Activated T-helper 1 cell treated with anti-CD3 and anti-CD28 coated beads, Interleukin-12 subunit alpha, Interleukin-12 subunit beta, Interleukin-2, Interleukin-4 antibody, amounts not matched to agents 30 ng/mL and 10 ng/mL and 1 ng/mL, durations not matched to agents 14 hours and 24 hours and 36 hours (primary cell): ENCODE measurements at places on chromosomes 3 and 15.

GRCh38 chr3:57927916-57928315 is 80.3 kb upstream of the FLNB start:
- H3K4me1 ChIP-seq = no peaks in the 10 kb centered on the region
- no peaks in the 10 kb centered on the region for H3K27me3 ChIP-seq
- H3K36me3 ChIP-seq = peaks cover 26% of the 10 kb centered on the region
- no peak overlapping the region for H3K4me3 ChIP-seq
- DNase-seq = no peak

GRCh38 chr15:50636146-50636545 is 50.5 kb downstream of the TRPM7 start:
- H3K4me3 ChIP-seq = no peak overlapping the region
- H3K4me1 ChIP-seq = peaks cover 10% of the 10 kb centered on the region
- H3K27ac ChIP-seq = no peak overlapping the region
- no peaks in the 10 kb centered on the region for H3K27me3 ChIP-seq
- DNase-seq = no peak

DNA sequence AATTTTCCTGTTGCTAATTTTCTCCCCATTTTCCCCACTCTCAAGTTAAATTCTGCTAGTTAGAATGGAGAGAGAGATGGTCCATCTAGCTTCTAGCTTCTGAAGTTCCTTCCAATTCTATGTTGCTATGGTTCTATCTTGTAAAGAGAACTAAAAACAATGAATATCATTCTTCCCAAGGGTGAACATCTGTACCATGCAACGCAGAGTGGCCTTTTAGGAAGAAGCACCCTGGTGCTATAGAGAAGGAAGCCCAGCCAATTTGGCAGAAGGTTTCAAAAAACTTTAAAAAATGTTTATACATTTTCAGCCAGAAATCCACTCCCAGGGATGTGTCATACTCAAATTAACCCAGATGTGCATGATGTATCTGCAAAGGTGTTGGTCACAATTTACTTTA is 149.1 kb downstream of the SEMA6D start:
- H3K27ac ChIP-seq = no peak overlapping the region
- H3K27me3 ChIP-seq = no peaks in the 10 kb centered on the region
- H3K4me1 ChIP-seq = no peaks in the 10 kb centered on the region
- H3K4me3 ChIP-seq = no peak overlapping the region
- DNase-seq = no peak

- H3K27me3 ChIP-seq = no peaks in the 10 kb centered on the region
- no peak overlapping the region for H3K4me3 ChIP-seq
- no peak for DNase-seq
- H3K4me1 ChIP-seq = no peaks in the 10 kb centered on the region
These were observed 173.2 kb downstream of the APBA2 start for GRCh38 chr15:29058903-29059539.

GRCh38 chr15:56327721-56328502 is 37.3 kb upstream of the TEX9 start:
- no peak overlapping the region for H3K27ac ChIP-seq
- no peaks in the 10 kb centered on the region for H3K4me1 ChIP-seq
- H3K4me3 ChIP-seq = no peak overlapping the region

- peaks cover 15% of the 10 kb centered on the region for H3K4me1 ChIP-seq
- H3K27ac ChIP-seq = no peak overlapping the region
- no peak for DNase-seq
- H3K36me3 ChIP-seq = peaks cover 1% of the 10 kb centered on the region
- no peak overlapping the region for H3K4me3 ChIP-seq
These were observed 40.4 kb downstream of the MUC20 start for GRCh38 chr3:195761123-195761566.
